IPS DF 19.7 (cell line): ENCODE measurements at places on chromosomes 3 and 15.

- no peak for DNase-seq
These were observed 3.2 kb downstream of the EIF1B start for GRCh38 chr3:40312661-40313226.

- DNase-seq: no peak
These were observed 117.6 kb upstream of the EIF1B start for GRCh38 chr3:40191850-40192448.

GRCh38 chr3:22491344-22491743, 711.8 kb upstream of the UBE2E2 start:
- DNase-seq: no peak

GRCh38 chr15:50261981-50262380, 3.5 kb downstream of the HDC start:
- no peak for DNase-seq

DNA sequence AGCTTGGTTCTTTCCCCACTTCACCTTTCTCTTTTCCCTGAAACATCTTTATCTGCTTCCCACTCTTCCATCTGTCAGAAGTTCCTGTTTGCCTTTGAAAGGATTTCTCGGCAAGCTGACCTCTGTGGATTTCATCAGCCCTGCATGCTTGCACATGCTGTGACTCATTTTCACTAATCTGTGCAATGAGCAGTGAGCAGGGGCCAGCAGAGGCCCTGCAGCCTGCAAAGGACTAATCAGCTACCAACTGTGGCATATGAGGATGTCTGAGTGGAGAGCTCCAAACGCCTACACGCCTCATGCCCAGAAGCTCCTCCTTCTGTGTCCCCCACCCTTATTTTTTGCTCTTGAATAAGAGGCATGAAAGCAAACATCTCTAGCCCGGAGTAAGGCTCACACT, 333.0 kb upstream of the SEMA6D start:
- no peak for DNase-seq

DNA sequence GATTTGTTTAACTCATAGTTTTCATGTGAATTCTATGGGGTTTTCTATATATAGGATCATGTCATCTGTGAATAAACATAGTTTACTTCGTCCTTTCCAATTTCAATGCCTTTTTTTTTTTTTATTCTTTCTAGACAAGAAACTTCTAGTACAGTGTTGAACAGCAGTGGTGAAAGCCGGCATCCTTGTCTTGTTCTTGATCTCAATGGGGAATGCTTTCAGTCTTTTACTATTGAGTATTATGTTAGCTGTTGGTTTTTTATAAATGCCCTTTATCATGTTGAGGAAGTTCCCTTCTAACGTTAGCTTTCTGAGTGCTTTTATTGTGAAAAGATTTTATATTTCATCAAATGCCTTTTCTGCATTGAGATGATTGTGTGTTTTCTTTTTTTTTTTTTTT, 69.0 kb downstream of the SLMAP start:
- DNase-seq: no peak

DNA sequence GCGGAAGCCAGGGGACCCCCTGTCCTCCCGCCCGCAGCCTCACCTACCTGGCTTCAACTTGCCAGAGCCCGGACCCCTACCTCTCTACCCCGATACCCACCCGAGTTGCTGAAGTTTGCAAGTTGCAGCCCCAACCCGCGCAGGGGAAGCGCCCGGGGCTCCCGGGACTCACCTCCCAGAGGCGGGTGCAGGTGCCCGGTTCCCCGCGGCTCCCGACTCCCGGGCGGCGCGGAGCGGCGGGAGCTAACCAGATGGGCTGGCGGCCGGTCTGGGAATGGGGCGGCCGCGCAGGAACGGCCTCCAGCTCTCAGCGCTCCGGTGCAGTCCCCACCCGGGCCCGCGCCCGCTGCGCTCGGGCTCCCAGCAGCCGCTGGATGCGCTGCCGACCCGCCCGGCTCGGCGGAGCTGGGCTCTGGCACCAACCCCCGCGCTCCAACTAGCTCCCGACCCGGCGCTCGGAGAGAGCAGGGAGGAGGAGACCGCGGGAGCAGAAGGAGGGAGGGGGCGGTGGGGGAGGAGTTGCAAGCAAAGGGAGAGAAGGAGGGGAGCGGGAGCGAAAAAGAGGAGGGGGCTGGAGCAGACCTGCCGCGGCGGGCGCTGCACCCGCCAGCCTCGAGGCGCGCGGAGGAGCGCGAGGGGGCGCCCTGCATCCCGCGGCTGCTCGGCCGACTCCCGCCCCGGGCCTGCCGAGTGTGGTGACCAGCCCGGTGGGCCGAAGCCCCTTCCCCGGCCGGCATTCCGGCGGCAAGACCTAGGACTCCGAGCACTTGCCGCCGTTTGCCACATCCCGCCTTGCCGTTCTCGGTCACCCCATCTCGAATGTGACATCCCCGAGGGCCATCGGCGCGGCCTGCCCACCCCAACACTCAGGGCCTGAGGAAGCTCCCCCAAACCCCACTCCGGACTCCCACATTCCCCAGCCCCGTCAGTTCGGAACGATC, at the start of gene SEMA5B:
TSS of gene SEMA5B (minus strand) at position 472 of the 941 bp plus-strand sequence. CDS start 66,500 bp downstream, outside the sequence.
- DNase-seq: peak; percentile 72

DNA sequence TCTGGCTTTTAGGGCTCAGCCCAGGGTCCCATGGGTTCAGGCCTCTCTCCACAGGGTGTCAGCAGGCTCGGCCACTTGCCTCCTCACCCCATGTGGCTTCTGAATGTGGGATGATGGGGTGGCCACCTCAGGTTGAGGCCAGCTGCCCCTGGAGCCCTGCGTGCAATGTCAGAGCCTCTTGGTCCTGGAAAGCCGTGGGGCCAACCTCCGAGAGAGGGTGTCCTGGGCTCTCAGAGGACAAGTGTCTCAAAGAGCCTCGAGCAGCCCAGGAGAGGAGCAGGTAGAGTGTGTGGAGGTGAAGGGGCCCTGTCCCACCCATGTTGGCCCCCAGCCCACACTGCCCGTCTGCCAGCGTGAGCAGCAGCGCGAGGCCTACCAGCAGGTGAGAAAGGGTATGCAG, 86.0 kb downstream of the PLXNA1 start:
- no peak for DNase-seq

- no peak for DNase-seq
These were observed 25.0 kb upstream of the TMC3 start for GRCh38 chr15:81398910-81399551.

DNA sequence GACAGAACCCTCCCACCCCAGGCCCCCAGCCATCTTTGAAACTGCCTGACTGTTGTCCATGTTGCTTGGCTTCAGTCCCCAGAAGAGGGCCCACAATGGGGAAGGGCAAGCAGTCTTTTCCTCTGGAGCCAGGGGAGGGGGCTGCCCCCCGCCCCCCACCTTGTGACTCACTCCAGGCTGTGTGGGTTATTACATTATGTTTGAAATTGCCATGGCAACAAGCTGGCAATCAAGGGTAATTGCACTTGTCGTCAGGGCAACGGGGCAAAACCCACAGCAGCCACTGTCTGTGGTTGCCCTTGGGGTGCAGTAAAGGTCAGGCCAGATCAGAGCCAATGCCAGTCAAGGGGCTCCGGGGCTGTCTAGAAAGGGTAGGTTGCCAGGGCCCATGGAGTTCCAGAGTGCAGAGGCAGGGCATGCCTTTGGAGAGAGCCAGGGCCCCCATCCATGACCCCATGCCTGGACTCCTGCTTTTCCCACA, 3.1 kb upstream of the CAMKV start:
- no peak for DNase-seq

- no peak for DNase-seq
These were observed 37.5 kb downstream of the TGFBR2 start for GRCh38 chr3:30643763-30644462.

- peak; percentile 73 for DNase-seq
These were observed 127.3 kb downstream of the EEFSEC start for GRCh38 chr3:128280481-128281052.

DNA sequence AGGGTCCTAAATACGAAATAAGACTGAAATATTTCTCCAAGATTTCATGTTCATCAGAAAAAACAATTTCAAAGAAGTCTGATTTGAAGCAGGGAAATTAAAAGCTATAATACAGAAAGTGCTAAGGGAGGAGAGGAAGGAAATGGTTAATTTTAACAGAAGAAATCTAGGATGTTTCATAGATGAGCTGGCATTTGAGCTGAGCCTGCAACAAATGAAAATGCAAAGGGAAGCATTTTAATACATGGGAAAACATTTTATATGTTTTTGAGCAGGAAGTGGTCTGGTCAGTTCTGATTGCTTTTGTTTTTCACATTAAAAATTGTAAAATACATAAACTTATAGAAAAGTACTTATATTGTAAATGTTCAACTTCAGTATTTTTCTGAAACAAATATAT, 17.2 kb upstream of the RAP2B start:
- no peak for DNase-seq

- no peak for DNase-seq
These were observed 242.8 kb downstream of the TBL1XR1 start for GRCh38 chr3:176954517-176954916.

DNA sequence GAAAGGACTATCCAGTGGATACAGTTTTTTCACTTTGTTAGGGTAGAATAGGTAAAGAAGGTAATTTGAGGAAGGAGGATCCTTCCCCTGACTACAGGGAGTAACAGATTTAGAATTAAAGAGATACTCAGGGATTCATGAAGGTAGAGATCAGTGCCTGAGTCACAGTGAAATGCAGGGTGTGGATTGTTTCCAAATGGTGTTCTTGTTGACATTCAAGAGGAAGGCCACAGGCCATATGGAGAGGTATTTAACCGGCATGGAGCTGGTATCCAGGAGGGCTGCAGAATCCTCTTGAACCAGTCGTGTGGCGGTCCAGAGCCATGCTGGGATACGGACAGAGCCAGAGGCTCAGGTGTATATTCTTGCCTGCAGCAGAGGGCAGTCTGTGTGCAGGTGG, 28.2 kb downstream of the GYG1 start:
- DNase-seq: no peak

DNA sequence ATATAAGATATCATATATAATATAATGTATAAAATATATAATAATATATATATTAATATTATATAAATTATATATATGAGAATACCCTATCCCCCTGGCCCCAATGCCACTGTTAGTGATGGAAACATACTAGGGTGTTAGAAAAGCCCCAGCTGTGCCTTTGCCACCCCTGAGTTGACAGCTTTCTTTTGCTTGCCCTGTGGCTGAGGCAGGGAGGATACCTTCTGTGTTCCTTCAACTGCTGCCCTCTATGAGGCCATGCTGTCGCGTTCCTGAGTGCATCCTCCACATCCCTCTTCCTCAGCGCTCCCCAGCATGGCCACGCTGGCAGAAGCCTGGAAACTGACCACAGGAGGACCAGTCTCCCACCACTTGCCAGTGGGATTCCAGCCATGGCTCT, 26.3 kb downstream of the FAN1 start:
- no peak for DNase-seq

GRCh38 chr3:197205675-197206074, 92.7 kb downstream of the DLG1 start:
- no peak for DNase-seq

- no peak for DNase-seq
These were observed 556.8 kb downstream of the NSUN3 start for GRCh38 chr3:94619643-94620042.

GRCh38 chr15:66907826-66908743, 157.3 kb upstream of the SMAD3 start:
- no peak for DNase-seq

DNA sequence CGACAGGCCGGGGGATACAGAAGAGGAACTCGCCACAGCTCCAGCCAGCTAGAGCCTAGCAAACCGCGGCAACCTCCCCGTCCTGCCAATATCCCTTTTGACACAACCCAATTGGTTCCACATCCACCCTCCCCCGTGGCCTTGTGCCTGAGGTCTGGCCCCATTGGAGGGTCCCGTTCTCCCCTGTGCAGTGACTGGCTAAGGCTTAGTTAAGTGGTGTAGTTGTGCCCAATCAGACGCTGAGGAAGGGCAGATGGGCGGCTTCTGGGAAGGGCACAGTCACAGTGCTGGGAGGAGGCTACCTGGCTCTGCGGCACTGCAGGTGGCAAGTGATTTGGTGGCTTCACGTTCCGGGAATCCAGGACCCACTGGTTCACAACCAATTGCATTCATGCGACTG, 78.6 kb downstream of the SNRK start:
- DNase-seq: no peak

GRCh38 chr3:123158330-123158729, 43.4 kb upstream of the SEC22A start:
- no peak for DNase-seq

GRCh38 chr15:45719490-45719889, 84.7 kb downstream of the SQOR start:
- DNase-seq: no peak
